ENCODE measurements at places on chromosomes 1 and 21. TPM values are rescaled to one million over a fixed set of nuclear protein-coding genes. Genes with fewer than 3 reads are reported as not detected.

The FMN2 gene
- 61.1 TPM for total RNA-seq

The DIPK1A gene
- total RNA-seq = 26.5 TPM

The IQGAP3 gene
- total RNA-seq = 1.1 TPM

The LDLRAP1 gene
- 1.2 TPM for total RNA-seq

The SLFNL1 gene
- 0.94 TPM for total RNA-seq

The LRRC8D gene
- total RNA-seq = 29.8 TPM

The RGS13 gene
- not detected for total RNA-seq

The FAM163A gene
- under 0.01 TPM for total RNA-seq

The SH2D2A gene
- total RNA-seq = not detected

The TMEM269 gene
- 0.47 TPM for total RNA-seq

The GJC2 gene
- 1.1 TPM for total RNA-seq

The NGF gene
- total RNA-seq = 0.78 TPM

The SLC30A1 gene
- total RNA-seq = 21.8 TPM

The MFAP2 gene
- 5.6 TPM for total RNA-seq

All from occipital lobe (tissue), 3 donors.